NCI-H2081 (cell line): ENCODE measurements at places on chromosomes 13 and 19.

DNA sequence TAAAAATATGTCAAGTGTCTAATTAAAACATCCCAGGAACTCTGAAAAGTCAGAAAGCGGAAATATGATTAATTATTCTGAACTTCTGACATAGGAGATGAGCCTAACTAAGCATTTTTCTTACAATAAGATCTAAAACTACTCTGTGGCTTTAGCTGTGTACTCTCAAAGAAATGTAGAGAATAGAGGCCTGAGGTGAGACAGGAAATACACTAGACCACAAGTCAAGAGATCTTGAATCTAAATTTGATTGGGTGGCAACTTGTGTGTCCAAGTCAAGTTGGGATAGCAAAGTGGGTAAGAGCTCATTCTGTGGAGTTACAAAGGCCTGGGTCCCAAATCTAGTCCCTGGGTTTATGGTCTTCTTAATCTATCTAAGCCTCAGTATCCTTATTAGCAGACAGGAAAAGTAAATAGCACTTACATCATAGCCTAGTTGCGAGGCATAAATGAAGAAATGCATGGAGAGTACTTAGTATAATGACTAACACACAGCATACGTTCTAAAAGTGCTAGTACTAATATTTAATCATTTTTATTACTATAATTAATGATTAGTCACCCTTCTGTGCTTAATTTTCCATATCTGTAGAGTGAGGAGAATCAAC lies 9.4 kb upstream of the LRRC63 start:
- DNase-seq: no peak

DNA sequence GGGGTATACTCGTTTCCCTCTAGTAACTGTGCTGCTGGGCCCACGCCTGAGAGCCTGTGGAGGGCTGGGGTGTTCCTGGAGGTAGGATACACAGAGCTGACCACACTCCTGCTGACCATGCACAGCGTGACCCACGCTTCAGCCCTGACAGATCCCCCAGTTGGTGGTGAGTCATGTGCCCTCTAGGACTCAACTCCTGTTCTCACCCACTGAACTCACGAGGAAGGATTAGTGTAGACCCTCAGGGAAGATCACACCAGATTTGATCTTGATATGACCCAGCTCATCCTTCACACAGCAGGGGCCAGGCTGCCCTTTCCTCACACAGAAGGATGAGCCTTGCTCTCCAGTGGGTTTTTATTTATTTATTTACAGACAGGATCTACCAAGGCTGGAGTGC lies 13.3 kb upstream of the ACP7 start:
- DNase-seq: no peak

DNA sequence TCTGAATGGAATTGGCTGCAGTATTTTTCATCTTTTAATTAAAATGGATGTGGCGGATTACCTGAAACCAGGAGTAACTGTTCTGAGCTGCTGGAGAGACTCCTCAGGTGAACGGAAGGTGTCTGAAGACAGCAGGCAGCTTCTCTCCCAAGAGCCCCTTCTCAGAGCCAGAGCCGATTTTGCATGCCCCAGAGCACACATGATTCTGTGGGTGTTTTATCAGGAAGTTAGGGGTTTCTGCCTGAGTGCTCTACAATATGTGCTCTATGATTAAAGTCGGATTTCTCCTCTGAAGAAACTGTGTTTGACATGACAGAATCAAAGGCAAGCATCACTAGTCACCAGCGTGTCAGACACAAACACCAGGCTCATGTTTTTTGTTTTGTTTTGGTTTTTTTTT lies 60.7 kb upstream of the MCF2L start:
- no peak for DNase-seq

DNA sequence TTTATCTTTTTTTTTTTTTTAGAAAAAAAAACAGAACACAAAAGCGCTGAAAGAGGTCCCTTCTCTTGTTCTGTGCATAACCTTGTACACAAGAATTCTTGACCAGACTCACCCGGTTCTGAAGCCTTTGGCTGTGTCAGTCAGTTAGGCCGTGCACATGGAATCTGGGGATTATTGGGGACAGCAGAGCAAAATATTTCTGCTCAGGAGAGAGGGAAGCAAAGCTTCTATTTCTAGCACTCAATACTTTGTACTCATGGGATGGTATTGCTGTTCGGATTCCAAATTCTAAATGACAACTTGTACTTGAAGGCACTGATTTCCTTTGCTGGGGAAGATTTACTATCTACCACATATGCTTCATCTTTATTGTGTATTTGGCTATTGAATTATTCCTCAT lies 272.7 kb downstream of the NHLRC3 start:
- no peak for DNase-seq

DNA sequence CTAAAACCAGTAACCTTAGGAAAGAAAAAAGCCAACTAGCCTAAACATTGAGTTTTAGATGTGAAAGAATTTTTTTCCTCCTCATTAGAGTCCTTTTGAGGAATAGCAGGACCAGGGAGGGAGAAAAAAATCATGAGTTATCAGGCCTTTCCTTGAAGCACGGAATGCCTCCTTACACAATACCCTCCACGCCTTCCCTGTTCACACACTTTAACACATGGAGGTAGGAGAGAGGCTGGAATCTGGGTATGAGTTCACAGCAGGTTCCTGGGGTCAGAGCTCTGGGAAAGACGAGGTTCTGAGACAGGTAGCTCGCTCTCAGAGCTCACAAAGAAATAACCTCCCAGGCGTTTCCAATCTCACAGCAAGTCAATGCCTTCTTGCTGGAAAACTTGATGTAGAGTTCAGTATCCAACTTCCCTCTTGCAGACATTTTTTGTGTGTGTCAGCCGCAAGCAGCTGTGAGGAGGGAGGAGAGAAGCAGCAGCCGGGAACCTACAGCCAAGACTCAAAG lies 716 bp downstream of the ZNF573 start:
- DNase-seq: no peak

DNA sequence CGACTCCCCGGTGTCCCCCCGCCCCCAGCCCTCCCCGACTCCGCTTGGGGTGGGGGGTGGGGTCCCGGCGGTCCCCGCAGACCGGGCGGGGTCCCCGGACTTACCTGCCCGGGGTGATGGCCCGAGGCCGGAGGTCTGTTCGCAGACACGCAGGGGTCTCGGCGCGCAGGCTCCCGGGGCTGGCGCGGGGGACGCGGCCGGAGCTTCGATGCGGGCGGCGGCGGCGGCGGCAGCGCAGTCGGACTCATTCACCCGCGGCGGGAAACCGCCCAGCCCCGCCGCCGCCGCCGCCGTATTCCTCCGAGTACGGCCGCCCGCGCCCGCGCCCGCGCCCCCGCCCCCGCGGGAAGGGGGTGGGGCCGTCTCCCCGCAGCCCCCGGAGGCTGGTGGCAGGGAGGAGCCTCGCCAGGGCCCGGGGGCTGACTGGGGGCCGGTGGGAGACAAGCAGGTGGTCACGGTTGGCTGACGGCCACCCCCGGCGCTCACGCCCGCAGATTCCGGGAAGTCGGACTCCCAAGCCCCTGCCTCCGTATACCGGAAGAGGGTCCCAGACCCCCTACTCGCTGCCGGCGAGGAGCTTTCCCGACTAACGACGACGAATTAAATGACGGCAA lies at the start of gene C2CD4C:
C2CD4C (minus strand) TSS at position 246 of the 614 bp plus-strand sequence. CDS start 786 bp downstream, outside the sequence.
- DNase-seq: peak; percentile 35

DNA sequence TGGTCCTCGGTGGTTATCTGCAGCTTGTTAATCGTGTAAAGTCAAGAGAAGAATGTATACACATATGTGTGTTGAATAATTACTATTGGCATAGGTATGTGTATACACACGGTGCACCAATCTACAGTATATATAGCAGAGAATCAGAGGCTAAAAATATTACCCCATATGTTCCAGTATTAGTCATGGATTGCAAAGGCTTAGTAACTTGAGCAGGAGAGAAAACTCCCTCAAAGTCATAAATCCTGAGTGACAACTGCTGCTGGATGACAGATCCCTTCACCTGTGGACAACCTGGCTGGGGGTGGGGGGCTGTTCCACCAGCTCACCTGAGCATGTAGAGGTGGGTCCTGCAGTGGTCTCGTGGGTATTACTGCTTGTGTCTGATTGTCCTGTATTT lies 185.0 kb downstream of the ZNF536 start:
- no peak for DNase-seq
